ENCODE measurements at places on chromosomes 12 and 14.

GRCh38 chr14:104019029-104019428 lies 66.5 kb upstream of the ASPG start:
- DNase-seq = no peak

GRCh38 chr14:29710015-29710414 lies 217.6 kb downstream of the PRKD1 start:
- DNase-seq = no peak

GRCh38 chr12:62128175-62128975 lies 131.8 kb upstream of the USP15 start:
- no peak for DNase-seq

GRCh38 chr14:23646648-23647549 lies 10.7 kb downstream of the DHRS2 start:
- DNase-seq = no peak

DNA sequence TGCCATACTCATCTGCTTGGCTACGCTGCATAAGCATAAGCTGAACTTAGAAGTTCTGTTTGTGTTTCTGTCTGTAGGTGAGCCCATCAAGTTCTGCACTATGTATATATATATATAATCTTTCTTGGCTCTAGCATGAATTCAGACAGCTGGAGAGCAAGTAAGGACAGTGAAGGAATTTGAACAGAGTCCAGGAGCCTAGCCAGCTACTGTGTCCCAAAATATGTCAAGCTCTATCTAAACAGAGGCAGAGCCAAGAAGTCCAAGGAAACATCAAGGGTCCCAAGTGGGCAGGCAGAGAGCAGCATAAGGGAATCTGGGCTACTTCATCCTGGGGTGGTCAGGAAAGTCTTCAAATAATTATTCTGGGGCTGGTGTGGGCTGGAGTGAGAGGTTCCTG lies 118.5 kb upstream of the NPAS3 start:
- no peak for DNase-seq

GRCh38 chr14:79062226-79062625 lies 892.1 kb downstream of the NRXN3 start:
- DNase-seq = no peak

GRCh38 chr12:55651299-55651683 lies 14.6 kb downstream of the OR10P1 start:
- no peak for DNase-seq

DNA sequence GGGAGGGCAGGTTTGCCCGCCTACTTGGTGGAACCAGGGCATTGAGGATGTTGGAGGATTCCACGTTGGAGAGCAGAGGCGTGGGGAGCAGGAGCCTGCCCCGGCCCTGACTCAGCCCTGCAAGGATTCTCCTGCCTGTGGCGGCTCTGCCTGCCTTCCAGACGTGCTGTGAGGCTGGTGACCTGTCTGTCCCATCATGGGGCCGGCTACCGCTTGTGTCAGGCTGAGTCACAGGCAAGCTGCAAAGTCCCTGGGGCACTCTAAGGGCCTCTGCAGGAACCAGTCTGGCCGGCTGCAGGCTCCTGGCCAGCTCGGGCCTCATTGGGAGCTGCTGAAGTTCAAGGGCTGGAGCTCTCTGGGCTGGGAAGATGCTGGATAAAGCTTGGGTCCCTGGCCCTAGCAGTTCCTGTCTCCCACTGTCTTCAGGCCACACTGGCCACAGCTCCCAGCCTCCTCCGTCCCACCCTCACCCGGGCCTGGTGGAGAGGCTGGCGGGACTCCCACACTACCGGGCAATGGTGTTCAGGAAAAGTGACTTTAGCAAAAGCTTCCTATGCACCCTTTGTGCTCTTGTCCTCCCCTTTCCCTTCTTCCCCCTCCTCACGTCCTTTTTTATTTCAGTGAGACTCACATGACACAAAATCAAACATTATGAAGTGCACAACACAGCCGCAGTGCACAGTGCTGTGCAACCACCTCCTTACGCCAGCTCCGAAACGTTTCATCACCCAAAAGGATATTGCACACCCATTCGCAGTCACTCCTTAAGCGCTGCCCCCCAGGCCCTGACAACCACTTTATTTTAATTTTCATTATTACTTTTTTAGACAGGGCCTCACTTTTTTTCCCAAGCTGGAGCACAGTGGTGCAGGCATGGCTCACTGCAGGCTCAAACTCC lies 22.0 kb upstream of the ULK1 start:
- no peak for DNase-seq

DNA sequence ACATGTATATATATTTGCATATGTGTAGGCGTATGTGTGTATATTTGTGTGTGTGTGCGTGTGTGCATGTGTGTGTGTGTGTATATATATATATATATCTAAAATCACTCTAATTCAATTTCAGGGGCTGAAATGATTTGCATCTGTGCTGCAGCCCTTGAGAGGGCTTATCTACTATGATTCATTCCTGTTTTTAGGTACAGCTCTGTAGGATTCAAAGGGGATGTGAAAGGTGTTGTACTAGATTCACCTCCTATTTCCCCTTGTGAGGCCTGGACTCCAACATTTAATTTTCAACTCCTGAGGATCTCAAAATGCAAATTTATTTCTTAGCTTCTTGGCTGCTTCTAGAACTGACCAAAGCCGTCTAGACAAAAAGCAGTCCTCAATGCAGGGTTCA lies 11.1 kb downstream of the ERP27 start:
- DNase-seq = no peak

GRCh38 chr14:103198131-103199105 lies 75.2 kb downstream of the TNFAIP2 start:
- DNase-seq = no peak

- no peak for DNase-seq
Observed at GRCh38 chr12:24888813-24889212, 60.1 kb downstream of the BCAT1 start.

DNA sequence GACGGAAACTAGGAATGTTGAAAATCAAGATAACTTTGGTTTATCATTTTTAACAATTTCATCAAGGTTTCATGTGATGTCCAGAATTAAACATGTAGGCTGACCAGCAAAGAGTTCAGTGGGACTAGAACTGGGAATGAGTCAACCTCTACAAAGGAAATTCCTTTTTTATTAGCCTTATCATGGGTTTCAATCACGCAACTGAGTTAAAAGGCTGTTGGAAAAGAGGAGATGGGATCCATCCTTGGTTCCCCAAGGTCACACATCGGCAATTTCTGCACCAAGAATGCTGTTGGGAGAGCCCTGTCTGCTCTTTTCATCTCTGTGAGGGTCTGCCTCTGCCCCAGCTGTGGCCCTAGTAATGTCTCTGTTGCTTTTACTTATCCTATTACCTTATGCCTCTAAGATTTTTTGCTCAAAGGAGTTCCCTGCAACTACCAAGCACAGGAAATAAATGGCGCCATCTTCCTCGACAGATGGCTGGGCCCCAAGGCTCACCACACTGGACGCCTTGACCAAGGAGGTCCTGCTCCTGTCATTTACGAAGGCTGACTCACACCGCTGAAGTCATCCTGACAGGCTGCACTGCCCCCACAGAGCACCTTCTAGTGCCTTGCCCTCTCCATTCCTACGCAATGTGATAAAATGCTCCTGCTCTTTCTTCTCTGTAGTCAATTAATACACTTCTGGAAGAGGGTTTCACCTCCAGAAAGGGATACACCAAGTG lies 367.4 kb downstream of the GXYLT1 start:
- DNase-seq = no peak

- no peak for DNase-seq
Observed at GRCh38 chr12:131795064-131795463, 33.1 kb upstream of the MMP17 start.

- DNase-seq = no peak
Observed at GRCh38 chr12:66065150-66065549, 65.4 kb downstream of the LLPH start.

DNA sequence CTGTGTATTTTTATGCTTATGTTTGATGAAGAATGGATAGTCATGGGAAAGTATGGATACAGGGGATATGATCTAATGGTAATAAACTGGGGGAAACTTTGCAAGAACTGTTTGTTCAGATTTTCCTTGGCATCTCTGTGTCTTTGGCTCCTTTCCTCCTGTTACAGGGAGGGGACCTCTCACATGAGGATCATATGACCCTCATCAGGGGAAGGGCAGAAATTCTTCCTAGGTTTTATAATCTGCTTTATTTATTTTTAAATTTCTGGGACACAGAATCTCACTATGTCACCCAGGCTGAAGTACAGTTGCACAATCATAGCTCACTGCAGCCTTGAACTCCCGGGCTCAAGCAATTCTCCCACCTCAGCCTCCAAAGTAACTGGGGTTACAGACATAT lies 526.5 kb downstream of the CCER1 start:
- no peak for DNase-seq

DNA sequence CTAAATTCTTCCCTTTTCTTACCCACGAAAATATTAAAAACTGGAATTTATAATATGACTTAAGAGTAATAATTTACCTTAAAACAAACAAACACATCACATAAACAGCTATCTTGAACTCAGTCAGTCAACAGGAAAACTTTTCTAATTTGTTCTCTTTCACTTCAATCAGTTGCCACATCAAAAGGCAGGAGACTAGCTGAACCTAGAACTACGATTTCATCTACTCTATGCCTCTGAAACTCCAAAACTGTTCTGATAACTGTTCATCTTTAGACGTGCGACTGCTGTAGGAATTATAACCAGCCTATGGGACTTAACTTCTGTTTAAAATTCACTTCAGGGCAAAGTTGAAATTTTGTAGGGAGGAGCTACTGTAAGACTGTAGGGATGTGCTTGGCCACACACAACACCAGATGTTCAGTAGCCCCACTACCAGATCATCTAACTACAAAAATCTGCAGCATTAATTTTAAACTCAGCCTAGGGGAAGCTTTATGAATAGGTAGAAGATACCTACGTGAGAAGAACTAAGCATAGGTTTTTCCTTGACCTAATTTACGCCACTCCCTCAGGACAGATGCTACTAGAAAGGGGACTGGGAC lies 7.6 kb upstream of the RAD51AP1 start:
- DNase-seq = no peak

DNA sequence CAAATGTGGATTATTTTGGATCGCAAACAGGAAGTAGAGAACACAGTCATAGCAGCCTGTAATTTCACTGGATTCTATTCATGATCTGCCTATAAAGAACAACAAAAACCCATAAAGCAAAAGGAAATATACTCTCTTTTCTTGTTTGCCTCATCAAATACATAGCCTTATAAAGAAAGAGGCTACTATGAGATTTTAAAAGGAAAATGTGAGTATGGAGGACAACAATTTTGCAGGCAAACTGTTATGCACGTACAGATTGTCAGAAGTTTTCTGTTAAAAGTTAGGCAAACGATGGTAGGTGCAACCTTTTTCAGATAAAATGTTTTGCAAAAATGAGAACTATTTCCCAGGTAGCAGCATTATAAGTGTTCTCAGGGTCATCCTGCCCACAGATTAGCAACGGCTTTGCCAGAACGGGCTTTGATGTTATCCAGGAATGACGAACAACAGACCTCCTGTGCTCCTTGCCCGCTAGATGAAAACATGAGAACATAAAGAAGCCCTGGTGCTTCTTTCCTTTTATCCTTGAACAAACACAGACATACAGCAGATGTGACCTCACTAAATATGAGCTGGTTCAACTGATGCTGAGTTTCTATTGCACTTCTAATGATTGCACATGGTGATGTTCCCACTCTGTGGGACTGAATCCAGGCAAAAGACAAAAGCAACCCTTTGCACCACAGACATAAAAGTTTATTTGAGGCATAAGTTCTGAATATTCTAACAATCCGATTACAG lies 88.1 kb downstream of the ITPR2 start:
- DNase-seq = no peak

GRCh38 chr12:113440336-113440735 lies 18.2 kb downstream of the SDSL start:
- no peak for DNase-seq

- no peak for DNase-seq
Observed at GRCh38 chr12:25394025-25394424, 143.3 kb upstream of the KRAS start.

- DNase-seq = no peak
Observed at GRCh38 chr14:23492618-23493272, 23.2 kb downstream of the NGDN start.

DNA sequence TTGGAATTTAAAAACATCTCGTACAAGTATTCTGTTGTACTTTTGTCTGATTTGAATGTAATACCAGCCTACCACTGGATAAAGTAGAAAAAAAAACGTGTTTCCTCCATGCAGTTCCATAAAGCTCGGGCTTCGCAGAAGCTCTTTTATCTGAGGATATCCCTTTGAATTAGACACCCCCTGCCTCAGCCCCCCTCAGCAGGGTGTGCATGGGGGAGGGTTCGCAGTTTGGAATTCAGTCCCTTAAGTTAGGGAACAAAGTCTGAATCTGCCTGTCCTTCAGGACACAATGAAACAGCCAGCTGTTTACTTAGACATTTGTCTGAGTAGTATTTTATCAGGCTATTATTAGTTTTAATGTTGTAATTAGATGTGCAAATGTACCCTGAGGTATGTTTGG lies 234.0 kb upstream of the CAND1 start:
- DNase-seq = no peak

DNA sequence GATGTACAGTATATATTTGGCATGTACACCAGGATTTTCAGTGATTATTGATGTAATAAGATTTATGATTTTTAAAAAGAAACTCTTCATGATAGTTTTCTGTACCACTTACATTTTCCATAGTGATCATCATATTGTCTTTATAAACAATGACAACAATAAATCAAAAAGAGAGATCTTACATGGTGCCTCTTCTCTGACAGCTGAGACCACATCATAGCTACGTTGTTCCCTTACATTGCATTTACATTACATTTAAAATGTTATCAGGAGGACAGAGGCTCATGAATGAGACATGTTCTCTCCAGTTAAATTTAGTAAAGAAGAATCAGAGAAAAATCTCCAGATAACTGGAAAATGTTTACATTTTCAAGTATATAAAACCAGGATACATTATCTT lies 112.4 kb downstream of the PRKCH start:
- no peak for DNase-seq

- no peak for DNase-seq
Observed at GRCh38 chr12:6070472-6071257, 53.8 kb downstream of the VWF start.

DNA sequence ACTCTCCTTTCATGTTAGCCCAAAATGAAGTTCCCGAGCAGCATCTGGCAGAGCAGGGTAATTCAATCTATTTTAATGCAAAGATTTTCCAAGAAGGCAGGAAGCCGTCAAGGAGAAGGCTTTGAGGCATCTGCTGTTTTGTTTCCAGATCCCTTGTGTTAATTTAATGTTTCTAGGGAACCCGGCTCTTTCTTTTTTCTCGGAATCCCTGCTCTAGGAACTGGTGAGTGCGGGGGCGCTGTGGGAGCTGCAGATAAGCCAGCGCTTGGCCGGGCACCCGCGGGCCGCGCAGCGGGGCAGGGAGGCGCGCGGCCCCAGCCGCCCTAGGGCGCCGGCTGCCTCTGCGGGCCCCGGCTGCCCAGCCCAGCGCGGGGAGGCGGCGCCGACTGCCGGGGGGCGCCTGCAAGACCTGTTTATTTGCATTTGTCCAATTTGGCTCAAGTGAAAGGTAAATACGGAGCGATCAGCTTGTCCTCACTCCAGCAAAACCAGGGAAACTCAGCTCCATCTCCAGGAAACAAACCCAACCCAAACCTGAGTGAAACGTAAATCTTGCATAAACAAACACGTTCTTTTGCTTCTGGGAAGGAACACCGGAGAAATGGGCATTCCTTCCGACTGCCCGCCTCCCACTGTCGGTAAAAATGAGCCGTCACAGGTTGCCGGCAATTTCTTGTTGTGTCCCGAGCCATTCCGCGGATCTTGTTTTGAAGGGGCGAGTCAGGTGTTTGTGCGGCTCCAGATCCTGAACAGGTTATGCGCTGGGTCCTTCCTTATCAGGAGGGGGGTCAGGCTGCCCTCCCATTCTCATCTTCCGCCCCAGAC lies 65.1 kb downstream of the CRADD start:
- DNase-seq = peak; percentile 43
